Glomerular endothelial cell (primary cell): ENCODE measurements at places on chromosomes 12 and 14.

GRCh38 chr12:91687052-91688017 lies 458.3 kb downstream of the BTG1 start:
- no peak for DNase-seq

GRCh38 chr14:101665478-101666078 lies 95.9 kb upstream of the PPP2R5C start:
- peak; percentile 1 for DNase-seq

- DNase-seq = no peak
Observed at GRCh38 chr14:105525861-105526775, at the start of gene TMEM121. Gene TMEM121 (plus strand): TSS chr14:105526583. CDS start chr14:105528835, 2,252 bp downstream.

- no peak for DNase-seq
Observed at GRCh38 chr12:47346251-47347019, 266.7 kb upstream of the AMIGO2 start.

DNA sequence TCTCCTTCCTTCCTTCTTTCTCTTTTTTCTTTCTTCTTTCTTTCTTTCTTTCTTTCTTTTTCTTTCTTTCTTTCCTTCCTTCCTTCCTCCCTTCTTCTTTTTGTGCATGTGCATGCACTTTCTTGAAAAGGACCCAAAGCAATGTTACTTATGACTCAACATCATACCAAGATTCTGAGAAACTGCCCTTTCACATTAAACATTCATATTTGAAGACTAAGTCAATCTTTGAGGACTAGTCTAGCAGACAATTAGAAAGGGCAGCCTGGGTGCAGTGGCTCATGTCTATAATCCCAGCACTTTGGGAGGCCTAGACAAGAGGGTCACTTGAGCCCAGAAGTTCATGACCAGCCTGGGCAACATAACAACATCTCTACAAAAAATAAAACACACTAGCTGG lies 212.8 kb upstream of the KITLG start:
- DNase-seq = no peak
